ENCODE measurements at places on chromosomes 16 and 17.

GRCh38 chr17:58316260-58316960, 12.2 kb downstream of the TSPOAP1 start:
- DNase-seq, result no peak

DNA sequence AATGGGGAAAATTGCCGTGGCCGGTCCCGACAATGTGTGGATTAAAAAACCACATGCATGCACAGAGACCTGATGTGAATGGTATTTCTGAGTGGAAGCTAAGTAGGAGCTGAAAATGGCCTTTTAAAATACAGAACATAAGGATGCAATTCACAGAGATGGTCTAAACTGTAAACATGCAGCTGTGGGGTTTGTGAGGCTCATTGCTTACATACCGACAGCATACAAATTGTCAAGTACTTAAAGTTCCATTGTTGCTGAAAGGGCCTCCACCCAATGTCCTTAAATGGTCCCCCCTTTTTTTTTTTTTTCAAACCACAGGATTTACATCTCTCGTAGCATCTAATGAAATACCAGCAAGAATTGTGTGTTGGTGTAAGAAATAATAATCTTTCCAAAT, 523.2 kb downstream of the MAF start:
- DNase-seq, result peak; percentile 81

- no peak for DNase-seq
Measured at GRCh38 chr17:62808576-62808970, 459 bp upstream of the MARCHF10 start.

- no peak for DNase-seq
Measured at GRCh38 chr17:600576-601243, 113.9 kb downstream of the VPS53 start.

GRCh38 chr16:58853854-58854791, 120.0 kb upstream of the GOT2 start:
- DNase-seq, result no peak

- DNase-seq, result no peak
Measured at GRCh38 chr17:68170246-68170645, 77.6 kb upstream of the AMZ2 start.

DNA sequence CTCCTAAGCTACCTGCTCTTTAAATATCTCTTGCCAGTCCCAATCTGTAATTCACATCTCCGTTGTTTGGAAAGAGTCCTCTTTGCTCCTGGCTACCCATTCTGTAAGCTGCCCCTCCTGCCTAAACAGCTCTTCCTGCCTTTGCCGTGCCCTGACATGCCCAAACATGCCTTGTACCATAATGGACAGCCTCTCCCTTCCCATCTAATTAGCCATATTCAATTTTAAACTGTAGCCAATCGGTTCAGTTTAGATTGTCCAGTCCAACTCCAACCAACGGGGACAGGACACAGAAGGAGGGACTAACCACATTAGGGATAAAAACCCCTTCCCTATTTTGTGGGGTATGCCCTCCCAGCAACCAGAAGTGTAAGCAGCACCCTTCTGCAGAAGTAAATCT, 30.6 kb upstream of the CLEC3A start:
- DNase-seq, result no peak

DNA sequence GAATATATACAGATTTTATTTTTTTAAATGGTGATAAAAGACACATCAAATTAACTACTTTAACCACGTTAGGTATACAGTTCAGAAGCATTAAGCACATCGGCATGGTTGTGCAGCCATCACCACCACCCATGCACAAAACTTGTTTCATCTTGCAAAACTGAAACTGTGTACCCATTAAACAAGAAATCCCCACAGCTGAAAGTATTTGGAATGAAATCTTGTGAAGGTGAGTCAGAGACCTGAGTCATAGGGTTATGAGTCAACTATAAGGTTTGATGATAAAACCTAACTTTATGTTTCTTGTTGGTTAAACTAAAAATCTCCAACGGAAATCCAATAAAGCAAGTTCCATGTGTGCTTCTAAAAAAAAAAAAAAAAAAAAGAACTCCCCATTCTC, 561.6 kb upstream of the PSMD7 start:
- no peak for DNase-seq

- no peak for DNase-seq
Measured at GRCh38 chr16:87252269-87252970, 64.8 kb downstream of the C16orf95 start.

DNA sequence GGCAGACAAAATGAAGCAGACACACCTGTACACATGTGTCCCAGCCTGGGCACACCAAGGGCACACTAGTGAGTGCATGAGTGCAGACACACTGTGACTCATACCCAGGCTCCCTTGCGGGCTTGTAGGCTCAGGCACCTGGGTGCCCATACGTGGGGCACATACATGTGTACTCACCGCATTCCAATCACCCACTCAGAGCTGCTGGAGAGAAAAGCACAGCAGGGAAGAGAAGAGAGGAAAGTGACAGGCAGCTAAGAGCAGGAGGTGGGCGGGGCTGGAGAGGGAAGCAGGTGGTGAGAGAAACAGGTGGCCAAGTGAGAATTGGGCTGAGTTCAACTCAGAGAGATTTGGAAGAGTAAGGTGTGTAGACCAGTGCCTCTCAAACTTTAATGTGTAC, 54.0 kb downstream of the TMEM132E start:
- DNase-seq, result no peak

DNA sequence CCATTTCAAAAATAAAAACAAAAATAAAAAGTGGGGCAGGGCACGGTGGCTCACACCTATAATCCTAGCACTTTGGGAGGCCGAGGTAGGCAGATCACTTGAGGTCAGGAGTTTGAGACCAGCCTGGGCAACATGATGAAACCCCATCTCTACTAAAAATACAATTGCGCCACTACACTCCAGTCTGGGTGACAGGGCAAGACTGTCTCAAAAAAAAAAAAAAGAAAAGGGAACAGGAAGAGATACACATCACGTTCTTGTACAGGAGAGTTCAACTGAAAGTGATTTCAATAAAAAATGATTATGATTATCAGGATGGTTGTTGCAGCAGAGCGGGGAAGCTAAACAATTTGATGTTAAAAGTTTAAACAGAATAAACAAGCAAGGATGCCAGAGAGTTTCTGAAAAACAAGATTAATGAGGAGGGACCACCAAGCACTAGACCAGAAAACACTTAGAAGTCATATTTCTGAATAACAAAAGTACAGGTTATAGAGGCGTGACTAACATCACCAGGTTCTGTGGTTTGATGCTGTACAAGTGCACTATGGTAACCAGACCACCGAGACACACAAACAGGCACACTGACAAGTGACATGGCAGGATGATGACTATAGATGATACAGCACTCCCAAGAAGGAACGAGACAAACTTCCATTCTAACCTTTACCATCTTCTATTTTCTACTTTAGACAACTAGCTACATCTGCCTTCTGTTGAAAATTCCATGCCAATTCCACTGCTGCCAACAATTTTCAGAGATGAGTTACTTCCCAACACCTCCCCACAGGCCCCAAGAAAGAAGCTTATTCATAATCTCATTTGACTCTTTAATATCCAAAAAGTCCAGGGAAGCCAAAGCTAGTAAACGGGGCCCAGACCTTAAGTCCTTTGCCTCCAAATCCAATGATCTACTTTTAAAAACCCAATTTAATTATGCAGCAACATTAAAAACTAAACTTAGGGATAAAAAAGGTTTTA, 11.8 kb downstream of the DNAJA2 start:
- DNase-seq, result no peak

- DNase-seq, result no peak
Measured at GRCh38 chr16:49610983-49611382, 237.4 kb downstream of the C16orf78 start.

- peak; percentile 65 for DNase-seq
Measured at GRCh38 chr17:43702637-43703036, 40.9 kb upstream of the MEOX1 start.

GRCh38 chr16:79768276-79768970, 167.9 kb upstream of the MAF start:
- DNase-seq, result peak; percentile 82

DNA sequence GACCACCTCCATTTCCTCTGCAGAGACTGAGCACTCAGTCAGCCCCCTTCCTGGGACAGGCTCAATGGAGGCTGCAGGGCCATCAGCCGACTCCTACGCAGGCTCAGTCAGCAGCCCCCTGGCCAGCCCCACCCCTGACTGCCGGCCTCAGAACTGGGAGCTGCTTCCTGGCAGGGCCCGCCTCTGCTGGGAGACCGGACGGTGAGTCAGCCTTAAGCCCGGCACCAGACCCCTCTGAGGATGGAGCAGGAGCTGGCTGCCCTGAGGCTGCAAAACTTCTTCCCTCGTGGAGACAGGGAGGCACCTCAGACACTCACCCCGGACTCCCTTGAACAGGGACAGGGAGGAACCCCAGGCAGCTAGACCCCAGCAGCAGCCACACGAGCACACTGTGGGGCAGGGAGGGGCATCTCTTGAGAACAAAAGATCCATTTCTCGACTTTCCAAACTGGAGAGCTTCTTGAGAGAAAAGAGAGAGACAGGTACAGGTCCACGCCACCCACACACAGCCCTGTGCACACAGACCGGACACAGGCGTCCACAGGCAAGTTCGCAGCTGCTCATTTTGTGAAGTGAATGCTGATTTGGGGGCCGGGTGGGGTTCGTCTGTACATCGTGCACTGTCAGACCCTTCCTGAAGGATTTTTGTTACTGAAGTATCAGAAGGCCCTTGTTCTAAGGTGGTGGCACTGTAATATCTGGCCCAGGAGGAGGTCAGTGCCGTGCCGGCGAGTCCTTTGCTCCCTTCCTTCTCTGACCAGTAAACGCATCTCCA, 1.3 kb upstream of the TUBB3 start:
- peak; percentile 68 for DNase-seq

GRCh38 chr17:34613064-34614019, 34.0 kb downstream of the TMEM132E start:
- peak; percentile 79 for DNase-seq

GRCh38 chr17:73286863-73287296, 24.9 kb downstream of the CDC42EP4 start:
- DNase-seq, result no peak

- DNase-seq, result no peak
Measured at GRCh38 chr16:21986692-21987246, 14.1 kb downstream of the PDZD9 start.

- DNase-seq, result peak; percentile 30
Measured at GRCh38 chr16:29927070-29927905, 1.3 kb upstream of the KCTD13 start.

DNA sequence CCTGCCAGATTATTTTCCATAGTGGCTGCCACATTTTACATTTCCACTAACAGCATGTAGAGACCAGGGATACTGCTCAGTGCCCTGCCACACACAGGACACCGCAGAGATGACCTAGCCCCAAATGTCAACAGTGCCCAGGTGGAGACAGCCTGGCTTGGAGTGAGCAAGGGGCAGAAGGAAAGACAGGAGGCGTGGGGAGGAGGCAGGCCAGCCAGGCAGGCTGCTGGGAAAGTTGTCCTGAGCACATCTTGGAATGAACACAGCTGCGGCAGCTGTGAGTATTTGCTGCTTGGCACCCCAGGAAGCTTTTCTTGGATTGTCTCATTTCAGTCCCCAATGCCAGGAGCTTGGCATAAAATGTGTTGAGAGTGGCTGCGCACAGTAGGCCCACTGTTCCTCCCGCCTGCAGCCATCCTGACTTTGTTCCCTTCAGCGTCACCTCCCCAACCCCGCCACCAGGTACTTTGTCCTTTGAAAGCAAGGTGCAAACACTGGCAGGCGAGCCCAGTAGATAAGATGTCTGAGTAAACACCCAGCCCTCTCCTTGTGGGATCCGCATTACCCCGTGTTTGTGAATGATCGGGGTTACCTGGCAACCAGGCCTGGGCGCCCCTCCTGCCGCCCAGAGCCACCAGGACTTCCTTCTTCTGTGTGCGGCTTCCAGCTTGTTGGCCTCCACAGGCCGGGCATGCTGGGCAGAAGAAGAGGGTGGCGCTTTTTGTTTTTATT, 114.0 kb downstream of the CMIP start:
- DNase-seq, result no peak

GRCh38 chr17:38590988-38591758, 14.6 kb downstream of the SRCIN1 start:
- DNase-seq, result no peak

DNA sequence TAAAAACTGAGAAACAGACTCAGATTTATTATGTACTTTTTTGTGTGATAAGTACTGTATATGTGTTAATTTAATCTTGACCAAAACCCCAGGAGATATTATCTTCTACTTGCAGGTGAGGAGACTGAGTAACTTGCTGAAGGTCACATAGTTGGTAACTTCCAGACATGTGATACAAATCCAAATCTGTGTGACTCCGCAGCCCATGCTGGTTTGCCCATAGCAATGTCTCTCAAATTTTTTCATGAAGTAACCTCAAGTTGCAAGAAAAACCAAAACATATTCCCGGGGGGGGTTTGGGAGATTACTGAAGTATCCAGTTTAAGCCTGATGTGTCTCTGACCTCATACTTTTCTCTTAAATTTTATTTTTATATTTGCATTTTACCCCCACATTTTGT, 3.3 kb downstream of the TEX14 start:
- DNase-seq, result no peak

- no peak for DNase-seq
Measured at GRCh38 chr17:40316571-40317344, 7.8 kb downstream of the RARA start.

GRCh38 chr17:80876950-80877728, 114.5 kb upstream of the CHMP6 start:
- peak; percentile 46 for DNase-seq

DNA sequence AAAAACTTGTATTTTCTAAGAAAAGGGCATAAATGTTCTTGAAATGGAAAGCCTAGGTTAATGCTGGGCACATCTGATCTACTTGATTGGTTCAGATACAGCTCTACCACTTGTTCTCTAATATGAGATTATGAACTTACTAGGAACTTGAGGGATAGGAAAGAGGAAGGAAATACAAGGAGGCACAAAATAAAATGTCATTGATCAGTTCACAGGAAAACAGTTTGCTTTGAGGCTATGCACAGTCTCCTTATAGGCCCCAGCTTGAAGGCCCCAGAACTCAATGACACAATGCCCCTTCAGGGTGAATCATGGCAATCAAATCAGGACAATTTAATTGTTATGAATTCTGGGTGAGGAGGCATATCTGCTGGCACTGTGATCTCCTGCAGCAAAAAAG, 27.1 kb downstream of the NXPH3 start:
- DNase-seq, result no peak

GRCh38 chr17:51119415-51120356, 982 bp downstream of the SPAG9 start:
- peak; percentile 60 for DNase-seq
